ENCODE measurements at places on chromosomes 16 and 17.

DNA sequence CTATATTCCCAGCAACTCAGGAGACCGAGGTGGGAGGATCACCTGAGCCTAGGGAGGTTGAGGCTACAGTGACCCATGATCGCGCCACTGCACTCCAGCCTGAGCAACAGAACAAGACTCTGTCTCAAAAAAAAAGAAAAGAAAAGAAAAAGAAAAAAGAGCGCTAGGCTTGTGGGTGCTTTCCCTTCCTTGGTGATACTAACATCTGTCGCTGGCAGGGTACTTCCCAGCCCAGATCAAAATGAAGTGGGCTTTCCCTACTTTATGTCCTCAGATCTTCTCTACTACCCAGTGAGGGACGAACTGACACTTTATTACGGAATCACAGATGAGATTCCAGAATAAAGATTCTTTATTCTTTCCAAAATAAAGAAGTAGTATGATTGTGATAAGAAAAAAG, 103.8 kb upstream of the NOL11 start:
- no peak for DNase-seq

DNA sequence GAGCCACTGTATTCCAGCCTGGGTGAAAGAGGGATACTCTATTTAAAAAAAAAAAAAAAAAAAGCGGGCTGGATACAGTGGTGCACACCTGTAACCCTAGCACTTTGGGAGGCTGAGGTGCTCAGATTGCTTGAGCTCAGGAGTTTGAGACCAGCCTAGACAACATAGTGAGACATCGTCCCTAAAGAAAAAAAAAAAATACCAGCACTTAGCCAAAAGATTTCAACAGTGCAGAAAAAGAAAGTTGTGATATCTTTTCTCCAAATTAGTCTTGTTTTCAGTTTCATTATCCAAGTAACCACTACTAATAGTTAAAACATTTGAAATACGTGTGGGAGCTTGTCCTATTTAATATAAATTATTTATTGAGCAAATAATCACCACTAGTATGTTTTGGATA, 48.7 kb downstream of the TENT4B start:
- DNase-seq, result no peak

DNA sequence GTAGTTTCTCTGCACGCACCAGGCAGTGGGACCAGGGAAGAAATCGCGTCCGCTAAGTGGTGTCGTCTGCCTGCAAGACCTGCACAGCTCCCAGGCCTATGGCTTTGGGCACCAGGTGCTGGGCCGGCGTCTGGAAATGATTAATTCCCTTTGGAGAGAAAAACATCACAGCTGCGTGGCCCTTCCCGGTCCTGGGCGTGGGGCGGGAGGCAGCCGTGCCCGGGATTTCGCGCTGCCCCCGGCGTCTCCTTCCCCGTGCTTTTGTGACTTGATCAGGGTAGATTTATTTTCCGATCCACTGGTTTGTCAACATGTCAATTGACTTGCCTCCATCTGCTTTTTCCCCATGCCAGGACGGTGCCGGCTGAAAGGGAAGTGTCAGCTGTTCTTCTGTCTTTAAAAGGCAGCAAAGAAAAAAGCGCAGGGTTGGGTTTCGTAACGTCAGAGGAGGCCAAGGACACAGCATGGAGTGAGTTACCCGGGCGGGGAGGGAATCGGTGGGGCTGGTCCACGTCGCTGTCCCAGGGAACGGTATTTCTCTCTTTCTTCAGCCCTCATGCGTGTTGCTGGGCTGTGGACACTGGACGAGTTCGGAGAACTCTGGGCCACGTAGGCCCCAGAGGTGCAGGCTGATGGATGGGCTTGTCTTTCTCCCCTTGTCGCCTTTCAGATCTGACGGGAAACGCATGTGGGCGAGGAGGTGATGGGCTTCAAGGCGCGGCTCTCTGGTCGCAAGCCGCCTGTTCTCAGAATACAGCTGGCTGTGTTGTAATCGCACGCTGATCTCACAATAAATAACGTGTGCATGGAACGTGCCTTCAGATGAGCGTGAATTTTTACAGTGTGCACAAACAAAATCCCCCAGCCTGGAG, 188.1 kb upstream of the ZNF469 start:
- peak; percentile 86 for DNase-seq

DNA sequence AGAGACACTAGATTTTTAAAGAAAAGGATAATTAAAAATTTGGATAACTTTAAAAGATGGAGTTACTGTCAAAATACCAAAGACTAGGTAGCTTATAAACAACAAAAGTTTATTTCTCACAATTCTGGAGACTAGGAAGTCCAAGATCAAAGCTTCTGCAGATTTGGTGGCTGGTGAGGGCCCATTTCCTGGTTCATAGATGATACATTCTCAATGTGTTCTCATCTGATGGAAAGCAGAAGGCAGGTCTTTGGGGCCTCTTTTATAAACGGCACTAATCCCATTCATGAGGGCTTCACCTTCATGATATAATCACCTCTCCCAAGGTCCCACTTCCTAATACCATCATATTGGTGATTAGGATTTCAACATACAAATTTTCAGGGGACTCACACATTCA, 33.7 kb downstream of the NLK start:
- DNase-seq, result no peak

DNA sequence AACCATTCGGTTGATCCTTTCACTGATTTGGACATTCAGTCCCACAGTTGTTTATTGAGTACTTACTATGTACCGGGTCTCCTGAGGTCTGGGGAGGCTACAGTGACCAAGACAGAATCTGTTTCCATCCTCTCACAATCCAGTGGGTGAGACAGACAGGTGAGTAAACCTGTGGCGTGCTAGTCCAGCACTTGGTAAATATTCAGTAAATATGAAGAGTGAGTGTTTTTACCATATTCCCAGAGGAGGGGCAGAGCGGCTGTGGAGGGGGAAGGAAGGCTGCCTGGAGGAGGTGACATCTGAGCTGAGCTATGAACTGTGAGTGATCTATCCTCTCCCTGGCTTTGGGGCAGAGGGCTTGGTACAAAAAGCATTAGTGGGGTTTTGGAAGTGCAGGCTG, 31.4 kb downstream of the CCR7 start:
- no peak for DNase-seq

DNA sequence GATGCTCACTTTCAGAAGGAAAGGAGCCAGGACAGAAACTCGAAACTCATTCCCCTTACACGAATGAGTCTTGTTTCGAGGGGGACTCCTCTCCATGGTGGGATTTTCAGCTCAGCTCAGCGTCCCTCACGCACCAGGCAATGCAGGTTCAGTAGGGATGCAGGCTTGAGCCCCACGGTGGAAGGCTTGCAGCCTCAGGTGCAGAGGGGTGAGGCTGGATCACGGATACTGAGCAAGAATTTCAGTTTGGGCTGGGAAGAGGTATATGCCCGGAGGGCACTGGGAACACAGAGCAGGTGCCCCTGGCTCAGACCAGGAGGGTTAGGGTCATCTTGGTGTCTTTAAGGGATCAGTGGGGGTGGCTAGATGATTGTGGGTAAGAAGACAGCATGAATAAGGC, 344.9 kb upstream of the TNRC6C start:
- DNase-seq, result no peak

DNA sequence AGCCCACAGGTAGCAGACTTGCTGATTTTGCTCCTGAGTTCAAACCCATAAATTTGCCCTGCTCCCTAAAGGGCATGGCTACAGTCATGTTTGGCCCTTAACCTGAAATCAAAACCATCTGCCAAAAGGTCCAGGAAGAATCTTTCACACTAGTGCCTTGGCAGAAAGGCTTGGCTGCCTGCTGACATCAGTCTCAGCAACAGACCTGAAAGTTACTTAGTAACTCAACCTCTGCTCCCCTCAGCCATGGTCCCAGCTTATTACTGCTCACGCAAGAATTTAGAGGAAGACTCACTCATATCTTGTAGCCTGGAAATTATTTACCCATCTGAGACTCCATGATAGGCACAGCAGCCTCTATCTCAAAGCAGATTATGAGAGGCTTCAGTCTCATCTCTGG, 98.0 kb upstream of the KIF2B start:
- no peak for DNase-seq

DNA sequence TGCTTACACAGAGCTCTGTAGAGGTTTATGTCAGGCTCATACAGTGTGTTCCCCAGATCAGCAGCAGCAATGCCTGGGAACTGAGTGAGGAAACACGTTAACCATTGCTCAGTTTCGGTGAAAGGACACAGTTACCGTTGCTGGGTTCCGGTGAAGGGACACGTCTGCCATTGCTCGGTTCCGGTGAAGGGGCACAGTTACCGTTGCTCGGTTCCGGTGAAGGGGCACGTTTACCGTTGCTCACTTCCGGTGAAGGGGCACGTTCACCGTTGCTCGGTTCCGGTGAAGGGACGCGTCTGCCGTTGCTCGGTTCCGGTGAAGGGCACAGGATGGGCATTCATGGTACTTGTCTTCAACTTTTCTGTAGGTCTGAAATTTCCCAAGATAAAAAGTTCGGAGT, 81.7 kb downstream of the MRM3 start:
- no peak for DNase-seq

DNA sequence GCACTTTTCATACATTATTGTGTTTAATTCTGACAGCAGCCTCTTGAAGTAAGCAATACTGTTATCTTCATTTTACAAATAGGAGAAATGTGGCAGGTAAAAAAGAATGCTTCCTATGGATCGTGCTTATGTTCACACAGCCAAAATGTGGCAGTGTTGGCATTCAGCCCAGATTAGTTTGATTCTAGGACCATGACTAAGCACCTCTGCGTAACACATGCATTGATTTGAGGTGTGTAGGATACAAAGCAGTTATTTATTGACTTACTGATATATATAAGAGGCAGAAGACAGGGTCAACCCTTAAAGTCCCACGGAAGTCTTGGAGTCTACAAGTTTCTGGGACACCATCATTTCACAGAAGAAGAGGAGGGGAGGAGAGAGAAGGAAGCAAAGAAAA, 1144.4 kb upstream of the GOT2 start:
- no peak for DNase-seq
